ENCODE measurements at places on chromosomes 2 and 18.

DNA sequence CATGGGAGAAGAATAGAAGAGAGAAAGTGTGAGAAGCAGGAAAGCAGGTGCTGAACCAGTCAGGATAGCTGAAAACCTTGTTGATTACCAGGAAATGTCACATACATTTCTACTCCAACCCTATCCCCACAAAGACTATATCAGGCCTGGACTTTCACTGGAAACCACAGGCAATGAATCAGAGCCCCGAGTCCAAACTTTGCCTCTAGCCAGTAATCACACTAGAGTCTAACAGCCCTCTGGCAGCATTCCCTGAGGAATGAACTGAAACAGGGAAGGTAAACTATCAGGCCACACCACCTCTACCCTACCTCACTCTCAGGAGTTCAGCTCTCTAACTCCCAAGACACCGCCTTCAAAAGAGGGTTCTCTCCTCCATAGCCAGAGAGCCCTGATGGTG is 18.7 kb upstream of the IHH start:
- DNase-seq, result no peak

GRCh38 chr2:12579018-12579417 is 137.7 kb upstream of the TRIB2 start:
- DNase-seq, result no peak

- no peak for DNase-seq
Measured at GRCh38 chr2:154533300-154533940, 165.1 kb upstream of the KCNJ3 start.

GRCh38 chr2:23926290-23926749 is 603 bp downstream of the ATAD2B start:
- DNase-seq, result peak; percentile 66

GRCh38 chr2:201990069-201990468 is 43.6 kb upstream of the FZD7 start:
- DNase-seq, result no peak

- DNase-seq, result no peak
Measured at GRCh38 chr2:178909507-178909906, 102.3 kb upstream of the TTN start.

DNA sequence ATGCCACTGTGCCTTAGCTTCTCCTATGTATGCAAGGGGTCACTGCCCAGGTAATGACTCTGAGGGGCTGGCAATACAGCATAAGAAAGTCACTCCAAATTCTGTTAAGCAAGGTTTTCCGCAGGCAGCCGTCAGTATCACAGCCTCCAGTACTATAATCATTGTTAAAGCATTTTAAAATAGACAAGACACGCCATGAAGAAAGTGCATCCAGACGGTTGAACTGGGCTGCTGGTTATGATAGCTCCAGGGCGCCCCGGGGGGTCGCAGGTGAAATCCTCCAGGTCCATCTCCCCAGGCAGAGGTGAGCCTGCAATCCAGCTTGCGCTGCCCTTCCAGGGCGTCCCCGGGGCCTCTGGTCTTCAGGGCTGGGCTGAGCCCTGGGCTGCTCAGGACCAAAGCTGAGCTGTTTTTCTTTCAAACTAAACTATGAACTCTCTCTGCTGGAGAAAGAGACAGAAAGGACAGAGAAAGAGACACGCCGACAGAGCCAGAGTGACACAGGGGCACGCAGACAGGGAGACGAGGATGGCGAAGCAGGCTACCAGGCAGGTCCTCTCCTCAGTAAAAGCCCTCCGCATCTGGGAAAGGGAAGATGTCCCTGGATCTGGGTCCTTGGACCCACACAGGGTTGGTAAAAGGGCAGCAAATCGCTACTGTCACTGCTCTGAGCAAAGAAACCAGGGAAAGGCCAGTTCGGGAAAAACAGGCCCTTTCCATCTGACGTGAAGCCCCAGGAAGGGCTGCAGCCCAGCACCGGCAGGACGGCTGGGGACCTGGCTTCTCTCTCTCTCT is 2.1 kb upstream of the TWIST2 start:
- no peak for DNase-seq

GRCh38 chr2:131034122-131035051 is 58.9 kb downstream of the FAM168B start:
- DNase-seq, result peak; percentile 62

- DNase-seq, result no peak
Measured at GRCh38 chr2:137435162-137435561, 529.1 kb upstream of the HNMT start.

DNA sequence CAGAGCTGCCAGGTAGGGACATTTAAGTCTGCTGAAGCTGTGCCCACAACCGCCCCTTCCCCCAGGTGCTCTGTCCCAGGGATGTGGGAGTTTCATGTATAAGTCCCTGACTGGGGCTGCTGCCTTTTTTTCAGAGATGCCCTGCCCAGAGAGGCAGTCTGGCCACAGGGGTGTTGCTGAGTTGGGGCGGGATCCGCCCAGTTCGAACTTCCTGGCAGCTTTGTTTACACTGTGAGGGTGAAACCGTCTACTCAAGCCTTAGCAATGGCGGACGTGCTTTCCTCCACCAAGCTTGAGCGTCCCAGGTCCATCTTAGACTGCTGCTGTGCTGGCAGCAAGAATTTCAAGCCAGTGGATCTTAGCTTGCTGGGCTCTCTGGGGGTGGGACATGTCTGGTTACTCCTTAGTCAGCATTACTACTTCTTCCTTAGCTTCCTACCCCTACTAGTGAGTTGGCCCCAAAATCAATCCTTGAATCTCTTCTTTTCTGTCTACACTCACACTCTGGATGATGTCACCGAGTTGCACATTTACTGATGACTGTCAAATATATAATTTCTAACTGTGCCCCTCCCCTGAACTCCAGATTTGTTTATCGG is 31.8 kb upstream of the FSHR start:
- no peak for DNase-seq

DNA sequence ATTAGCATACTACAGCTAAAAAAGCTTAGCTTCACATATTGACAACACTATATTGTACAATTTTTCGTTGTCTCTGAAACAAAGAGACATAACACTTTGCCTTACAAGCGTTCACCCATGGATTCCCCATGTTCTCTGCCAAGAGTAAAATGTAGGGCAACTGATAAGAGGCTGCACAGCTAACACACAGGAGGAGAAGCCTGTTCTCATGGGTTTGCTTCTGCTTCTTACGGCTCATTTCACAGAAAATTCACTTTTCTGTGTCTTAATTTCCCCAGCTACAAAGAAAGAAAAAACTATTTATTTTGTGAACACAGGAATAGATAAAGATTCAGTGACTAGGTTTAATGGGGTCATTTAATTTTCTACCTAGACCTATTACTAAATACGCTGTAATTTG is 182.8 kb upstream of the DLGAP1 start:
- no peak for DNase-seq

DNA sequence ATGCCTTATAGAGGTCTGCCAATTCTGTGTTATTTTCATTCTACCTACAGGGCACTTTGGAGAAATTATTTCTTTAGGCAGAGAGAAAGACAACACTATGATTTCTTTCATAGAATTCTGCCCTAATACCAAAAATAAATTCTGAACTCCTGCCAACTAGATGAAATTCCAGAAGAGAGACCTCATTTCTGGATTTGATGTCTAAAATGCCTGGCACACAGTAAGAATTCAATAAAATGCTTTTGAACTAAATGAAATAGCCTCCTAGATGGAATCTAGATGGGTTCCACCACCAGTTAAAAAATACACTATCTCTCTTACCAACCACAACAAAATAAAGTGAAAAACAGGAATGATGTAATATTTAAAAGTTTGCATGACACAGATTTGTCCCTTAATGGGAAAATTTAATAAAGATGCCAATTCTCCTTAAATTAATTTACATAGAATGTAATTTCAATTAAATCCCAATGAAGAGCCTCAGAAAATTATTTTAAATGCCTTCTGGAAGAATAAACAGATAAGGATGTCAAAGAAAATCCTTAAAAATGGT is 75.0 kb downstream of the OSBPL1A start:
- no peak for DNase-seq

GRCh38 chr2:108943751-108944150 is 45.3 kb downstream of the EDAR start:
- DNase-seq, result no peak

GRCh38 chr2:133434959-133435668 is 133.1 kb downstream of the NCKAP5 start:
- no peak for DNase-seq

DNA sequence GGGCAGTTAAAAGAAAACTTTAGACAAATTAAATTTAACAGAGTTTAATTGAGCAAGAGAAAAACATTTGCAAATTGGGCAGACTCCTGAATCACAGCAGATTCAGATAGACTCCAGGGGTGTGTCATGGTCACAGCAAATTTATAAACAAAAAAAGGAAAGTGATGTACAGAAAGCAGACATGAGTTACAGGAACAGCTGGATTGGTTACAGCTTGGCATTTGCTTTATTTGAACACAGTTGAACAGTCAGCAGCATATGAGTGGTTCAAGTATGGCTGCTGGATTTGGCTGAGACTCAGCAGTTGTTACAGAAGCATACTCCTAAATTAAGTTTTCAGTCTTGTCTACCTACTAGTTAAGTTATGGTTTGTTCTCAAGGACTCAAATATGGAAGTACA is 82.3 kb upstream of the NYAP2 start:
- no peak for DNase-seq

- no peak for DNase-seq
Measured at GRCh38 chr18:5943514-5943913, 48.2 kb upstream of the TMEM200C start.

DNA sequence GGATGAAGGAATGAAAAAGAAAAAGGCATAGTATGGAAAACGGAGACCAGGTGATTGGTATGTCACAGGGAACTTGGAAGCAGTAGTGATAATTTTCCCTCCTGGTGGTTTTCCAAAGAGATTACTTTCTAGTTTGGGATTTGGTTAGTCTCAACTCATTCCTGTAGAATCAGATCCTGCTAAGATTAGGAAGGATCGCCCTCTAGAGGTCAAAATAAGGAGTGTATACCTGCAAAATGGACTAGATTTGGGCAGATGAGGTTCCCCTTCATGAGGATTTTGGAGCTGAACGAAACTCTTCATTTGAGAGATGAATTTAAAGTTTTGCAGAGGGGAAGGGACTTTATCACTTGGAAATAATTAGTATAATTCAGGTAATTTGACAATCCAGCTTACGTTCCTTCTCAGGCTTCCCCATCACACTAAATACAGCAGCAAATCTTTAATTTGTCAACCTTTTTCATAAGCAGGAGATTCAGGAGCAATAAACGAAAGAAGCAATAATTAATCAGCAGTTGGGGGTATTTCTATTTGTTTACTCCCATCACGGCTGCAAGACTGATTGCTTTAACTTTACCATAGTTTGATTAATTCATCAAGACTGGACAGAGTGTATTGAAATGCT is 65.2 kb downstream of the CCDC195 start:
- DNase-seq, result no peak

GRCh38 chr18:13450289-13451212 is 232.0 kb downstream of the LDLRAD4 start:
- no peak for DNase-seq

DNA sequence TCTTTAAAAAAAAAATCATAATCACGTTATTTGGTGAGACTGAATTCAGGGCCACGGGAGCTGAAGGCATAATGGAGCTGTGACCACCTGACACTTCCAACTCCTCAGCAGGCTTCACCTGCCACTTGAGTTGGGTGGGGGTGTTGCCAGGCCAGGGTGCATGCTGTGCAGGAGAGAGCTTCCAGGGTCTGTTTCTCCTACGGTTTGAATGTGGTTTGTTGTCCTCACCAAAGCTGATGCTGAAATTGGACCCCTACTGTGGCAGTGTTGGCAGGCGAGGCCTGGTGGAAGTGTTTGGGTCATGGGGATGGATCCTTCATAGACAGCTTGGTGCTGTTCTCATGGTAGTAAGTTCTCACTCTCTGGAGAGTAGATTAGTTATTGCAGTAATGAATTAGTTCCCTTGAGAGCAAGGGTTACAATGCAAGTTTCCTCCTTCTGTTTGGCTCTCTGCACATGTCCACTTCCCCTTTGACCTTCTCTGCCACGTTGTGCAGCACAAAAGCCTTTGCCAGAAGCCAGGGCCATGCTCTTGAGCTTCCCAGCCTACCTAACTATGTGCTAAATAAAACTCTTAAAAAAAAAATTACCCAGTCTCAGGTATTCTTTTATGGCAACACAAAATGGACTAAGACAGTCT is 38.3 kb upstream of the ANKRD44 start:
- no peak for DNase-seq

GRCh38 chr2:16745466-16745865 is 79.8 kb upstream of the CYRIA start:
- DNase-seq, result no peak

DNA sequence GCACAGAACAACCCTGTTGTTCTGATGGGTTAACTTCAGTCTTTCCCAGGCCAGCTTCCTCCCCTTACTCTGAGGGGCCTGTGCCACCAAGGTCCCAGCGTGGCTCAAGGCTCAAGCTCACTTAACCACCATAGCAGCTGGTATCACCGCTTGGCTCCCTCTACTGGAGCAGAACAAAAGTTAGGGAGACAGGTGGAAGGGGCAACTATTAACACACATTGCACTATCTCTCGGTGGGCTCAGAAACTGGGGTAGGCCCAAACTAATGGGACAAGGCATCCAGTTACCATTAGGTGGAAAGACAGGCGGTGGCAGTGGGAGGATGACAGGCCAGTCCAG is 88.7 kb upstream of the ATL2 start:
- no peak for DNase-seq

- no peak for DNase-seq
Measured at GRCh38 chr18:79449551-79450288, 54.0 kb downstream of the NFATC1 start.

GRCh38 chr2:142716463-142717242 is 160.8 kb upstream of the KYNU start:
- DNase-seq, result no peak

- DNase-seq, result no peak
Measured at GRCh38 chr2:11891671-11892440, 145.4 kb downstream of the LPIN1 start.

DNA sequence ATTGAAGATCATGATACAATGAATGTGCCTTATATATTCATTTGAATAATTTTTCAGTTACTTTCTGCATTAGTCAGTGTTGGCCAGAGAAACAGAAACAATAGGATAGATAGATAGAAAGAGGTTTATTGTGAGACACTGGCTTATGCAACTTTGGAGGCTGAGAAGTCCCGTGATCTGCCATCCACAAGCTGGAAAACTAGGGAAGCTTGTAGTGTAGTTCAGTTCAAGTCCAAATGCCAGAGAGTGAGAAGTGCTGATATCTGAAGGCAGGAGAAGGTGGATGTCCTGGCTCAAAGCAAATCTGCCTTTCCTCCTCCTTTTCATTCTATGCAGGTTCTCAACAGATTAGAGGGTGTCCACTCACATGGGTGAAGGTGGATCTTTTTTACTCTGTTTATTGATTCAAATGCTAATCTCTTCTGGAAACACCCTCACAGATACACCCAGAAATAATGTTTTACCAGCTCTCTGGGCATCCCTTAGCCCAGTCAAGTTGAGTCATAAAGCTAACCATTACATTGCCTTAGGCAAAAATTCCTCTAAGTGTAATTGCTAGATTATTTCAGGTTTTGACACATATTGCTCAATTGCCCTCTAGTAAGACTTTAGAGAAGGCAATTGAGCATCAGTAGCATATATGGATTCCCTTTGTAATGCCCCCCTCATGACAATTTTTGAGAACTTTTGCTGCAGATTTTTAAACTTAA is 341.4 kb downstream of the LPIN1 start:
- DNase-seq, result no peak

- no peak for DNase-seq
Measured at GRCh38 chr2:74522516-74522915, 3.5 kb downstream of the DQX1 start.

Data from ovary (tissue), 10 donors.